ENCODE measurements at places on chromosomes 5 and 9.

DNA sequence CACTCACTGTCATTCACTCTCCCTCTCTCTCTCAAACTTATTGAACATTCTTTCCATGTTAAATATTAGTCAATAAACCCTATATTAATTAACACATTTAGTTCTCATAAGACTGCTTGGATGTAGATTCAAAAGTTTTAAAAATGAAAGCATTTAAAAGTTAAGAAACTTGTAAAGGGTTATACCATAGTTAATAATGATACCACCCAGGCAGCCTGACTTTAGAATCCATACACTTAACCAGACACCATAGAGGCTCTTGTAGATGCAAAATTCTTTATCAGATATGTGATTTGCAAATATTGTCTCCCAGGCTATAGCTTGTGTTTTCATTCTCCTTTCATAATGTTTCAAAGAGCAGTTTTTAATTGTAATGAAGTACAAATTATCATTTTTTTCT is 335.8 kb upstream of the ACTBL2 start:
- DNase-seq = no peak

DNA sequence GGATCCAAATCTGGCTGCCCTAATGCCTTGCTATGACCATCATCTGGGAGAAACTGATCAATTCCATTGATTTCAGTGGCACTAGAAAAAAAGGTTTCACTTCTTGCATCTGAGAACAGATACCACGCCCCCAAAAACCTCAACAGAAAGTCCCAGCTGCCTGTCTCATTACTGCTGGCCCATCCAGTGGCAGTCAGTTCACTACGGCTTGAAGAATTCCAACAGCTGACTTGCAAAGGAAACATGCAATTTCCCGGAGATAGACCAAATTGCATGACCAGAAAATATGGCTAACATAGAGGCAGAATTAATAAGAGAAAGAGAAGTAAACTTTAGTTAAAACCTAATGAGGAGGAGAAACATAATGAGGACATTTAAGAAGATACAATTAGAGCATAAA is 48.6 kb downstream of the UGCG start:
- DNase-seq = no peak

GRCh38 chr5:147635882-147636728 is 126.2 kb upstream of the DPYSL3 start:
- DNase-seq = no peak

DNA sequence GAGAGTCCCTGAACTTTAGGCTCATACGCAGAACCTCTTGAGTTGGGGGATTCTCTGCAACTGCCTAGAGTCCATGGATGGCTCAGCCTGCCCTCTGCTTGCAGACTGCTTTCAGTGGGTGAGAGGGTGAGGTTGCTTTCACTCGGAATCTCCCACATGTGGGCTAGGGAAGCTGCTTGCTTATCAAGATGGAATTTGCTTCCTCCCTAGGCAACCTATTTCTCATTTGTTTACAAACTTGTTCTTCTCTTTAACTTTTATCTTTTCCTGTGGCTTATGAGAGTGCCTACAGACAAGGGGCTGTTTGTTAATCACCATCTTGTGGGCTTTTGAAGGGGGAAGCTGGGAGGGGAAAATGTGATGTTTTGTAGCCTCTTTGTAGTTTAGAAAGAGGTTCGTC is 10.0 kb downstream of the TLE4 start:
- no peak for DNase-seq

DNA sequence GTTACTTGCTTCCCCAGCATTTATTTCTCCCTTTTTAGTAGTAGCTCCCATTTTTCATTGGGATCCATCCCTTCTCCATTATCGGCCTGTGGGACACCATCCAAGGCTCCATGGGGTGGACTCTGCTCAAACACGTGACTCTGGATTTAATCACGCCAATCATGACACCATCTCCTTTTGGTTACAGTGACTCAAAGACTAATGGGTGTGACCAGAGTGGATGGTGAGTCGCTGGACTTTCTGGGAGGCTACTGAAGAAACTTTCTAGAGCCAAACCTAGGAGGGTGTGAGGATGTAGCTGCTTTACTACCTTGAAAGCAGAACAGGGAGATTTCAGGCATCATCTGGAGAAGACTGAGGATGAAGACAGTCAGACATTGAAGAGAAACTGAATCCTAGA is 93.1 kb downstream of the PJA2 start:
- no peak for DNase-seq
